ENCODE measurements at places on chromosomes 11 and 22.

GRCh38 chr11:96704847-96705246 lies 315.0 kb downstream of the JRKL start:
- H3K36me3 ChIP-seq: no peaks in the 10 kb centered on the region
- no peak overlapping the region for H3K27ac ChIP-seq
- no peaks in the 10 kb centered on the region for H3K4me1 ChIP-seq
- H3K4me3 ChIP-seq: no peak overlapping the region
- no peak for DNase-seq

DNA sequence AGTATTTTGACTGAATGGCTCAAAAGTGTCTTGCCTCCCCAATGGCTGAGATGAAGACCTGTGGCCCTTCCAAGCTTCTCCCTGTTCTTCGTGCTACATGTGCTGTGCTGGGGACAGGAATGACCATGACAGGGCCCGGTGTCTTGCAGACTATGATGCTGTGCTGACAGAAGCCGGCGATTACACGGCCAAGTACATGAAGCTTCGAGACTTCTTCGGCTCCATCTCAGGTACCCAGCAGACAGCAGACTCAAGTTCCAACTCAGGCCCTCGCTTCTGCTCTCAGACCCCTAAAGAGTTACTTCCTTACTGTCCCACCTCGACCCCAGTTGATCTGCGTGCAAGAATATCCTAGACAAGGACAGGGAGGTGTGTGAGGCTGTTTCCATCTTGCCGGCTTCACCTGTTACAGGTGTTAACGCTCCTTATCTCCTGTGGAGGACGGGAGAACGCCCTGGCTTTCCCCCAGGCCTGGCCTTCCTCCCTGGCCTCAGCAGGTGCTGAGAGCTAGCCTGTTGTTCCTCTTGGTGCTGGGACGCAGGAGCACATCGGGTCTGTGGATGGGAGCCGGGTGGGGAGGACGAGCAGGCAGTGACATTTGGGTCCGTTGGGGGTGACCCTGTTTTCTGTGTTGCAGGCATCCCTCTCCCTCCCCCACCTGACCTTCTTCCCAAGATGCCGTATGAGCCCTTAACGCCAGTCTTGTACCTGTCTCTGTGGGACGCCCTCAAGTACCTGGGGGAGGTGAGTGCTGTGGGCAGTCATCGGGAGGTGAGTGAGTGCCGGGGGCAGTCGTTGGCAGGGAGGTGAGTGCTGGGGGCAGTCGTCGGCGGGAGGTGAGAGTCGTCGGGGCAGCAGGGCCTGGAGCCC lies 38.1 kb downstream of the GLB1L2 start:
- DNase-seq: no peak
- no peak overlapping the region for H3K27ac ChIP-seq
- no peaks in the 10 kb centered on the region for H3K4me1 ChIP-seq
- H3K27me3 ChIP-seq: no peaks in the 10 kb centered on the region
- no peak overlapping the region for H3K4me3 ChIP-seq
- H3K36me3 ChIP-seq: no peaks in the 10 kb centered on the region

- peak overlapping the region; percentile 54 for H3K4me3 ChIP-seq
- DNase-seq: peak; percentile 45
- H3K27ac ChIP-seq: no peak overlapping the region
Observed at GRCh38 chr22:49815641-49816091, 12.0 kb downstream of the BRD1 start.

- peak overlapping the region; percentile 20 for H3K4me3 ChIP-seq
- H3K27ac ChIP-seq: peak overlapping the region; percentile 66
- peaks cover 39% of the 10 kb centered on the region for H3K4me1 ChIP-seq
Observed at GRCh38 chr11:20158597-20159257, 1.5 kb downstream of the DBX1 start.

DNA sequence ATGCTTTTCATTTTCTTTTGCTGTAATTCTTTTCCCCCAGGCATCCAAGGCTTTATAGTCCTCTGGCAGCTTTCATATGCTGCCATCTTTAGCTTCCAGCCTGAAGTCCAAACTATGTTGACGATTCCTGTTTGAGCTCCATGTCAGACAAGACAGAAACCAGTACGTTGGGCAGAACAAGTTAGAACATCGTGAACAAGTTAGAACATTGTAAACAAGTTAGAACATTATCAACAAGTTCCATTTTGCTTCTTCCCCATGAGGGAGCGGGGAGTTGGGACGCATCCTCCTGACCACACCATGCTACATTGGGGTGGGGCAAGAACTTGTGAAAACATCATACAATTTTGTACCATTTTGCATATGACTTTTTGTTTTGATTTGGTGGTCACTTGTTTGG lies 23.9 kb downstream of the GLB1L2 start:
- DNase-seq: no peak
- peaks cover 5% of the 10 kb centered on the region for H3K4me1 ChIP-seq
- no peak overlapping the region for H3K27ac ChIP-seq
- H3K27me3 ChIP-seq: no peaks in the 10 kb centered on the region

- H3K27me3 ChIP-seq: peaks cover 5% of the 10 kb centered on the region
- H3K4me3 ChIP-seq: no peak overlapping the region
Observed at GRCh38 chr11:130458410-130458729, 9.9 kb downstream of the ADAMTS15 start.

GRCh38 chr22:19766511-19767426 lies 6.2 kb downstream of the TBX1 start:
- DNase-seq: peak; percentile 74
- peaks cover 58% of the 10 kb centered on the region for H3K27me3 ChIP-seq
- H3K4me3 ChIP-seq: peak overlapping the region; percentile 84
- H3K4me1 ChIP-seq: peaks cover 11% of the 10 kb centered on the region

DNA sequence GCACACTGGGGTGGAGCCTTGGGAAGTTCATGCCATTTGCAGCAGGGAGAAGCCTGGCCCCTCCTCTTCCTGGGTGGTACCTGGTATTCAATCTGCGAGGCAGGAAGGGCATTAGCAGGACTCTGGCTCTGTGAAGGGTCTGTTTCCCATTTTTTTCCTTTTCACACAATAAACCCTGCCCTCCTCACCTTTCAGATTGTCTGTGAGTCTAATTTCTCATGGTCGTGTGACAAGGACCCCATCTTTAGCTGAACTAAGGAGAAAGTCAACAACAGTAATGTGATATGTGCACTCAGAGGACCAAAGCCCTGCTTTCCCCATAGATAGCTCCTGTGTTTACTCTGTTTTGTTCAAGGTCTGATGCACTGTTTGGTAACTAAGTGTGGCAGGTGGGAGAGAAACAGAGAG lies 26.6 kb upstream of the CASP4 start:
- no peaks in the 10 kb centered on the region for H3K4me1 ChIP-seq
- DNase-seq: no peak
- no peak overlapping the region for H3K4me3 ChIP-seq
- H3K36me3 ChIP-seq: peaks cover 2% of the 10 kb centered on the region
- no peaks in the 10 kb centered on the region for H3K27me3 ChIP-seq

DNA sequence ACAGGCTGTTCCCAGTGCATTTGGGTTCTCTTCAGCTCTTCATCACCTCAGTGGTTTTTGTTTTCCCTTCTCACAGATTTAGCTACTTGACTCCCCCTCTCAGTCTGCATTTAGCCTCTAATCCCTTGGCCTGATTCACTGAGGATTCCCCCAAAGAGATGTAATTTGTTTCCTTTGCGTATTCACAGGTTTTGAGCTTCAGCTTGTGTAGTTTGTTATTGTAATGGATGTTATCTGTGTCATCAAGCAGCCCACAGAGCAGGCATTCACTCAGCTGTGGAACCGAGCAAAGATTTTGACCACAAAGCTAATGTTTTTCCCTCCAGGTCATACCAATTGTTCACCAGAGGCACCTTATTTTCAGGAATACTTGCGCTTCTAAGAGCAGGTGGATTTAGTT lies 6.4 kb upstream of the ME3 start:
- no peak for DNase-seq
- no peak overlapping the region for H3K27ac ChIP-seq
- H3K4me3 ChIP-seq: no peak overlapping the region
- no peaks in the 10 kb centered on the region for H3K4me1 ChIP-seq

- H3K4me1 ChIP-seq: no peaks in the 10 kb centered on the region
- no peak overlapping the region for H3K27ac ChIP-seq
- DNase-seq: no peak
- no peak overlapping the region for H3K4me3 ChIP-seq
Observed at GRCh38 chr11:115051938-115052590, 373.7 kb downstream of the NXPE2 start.

DNA sequence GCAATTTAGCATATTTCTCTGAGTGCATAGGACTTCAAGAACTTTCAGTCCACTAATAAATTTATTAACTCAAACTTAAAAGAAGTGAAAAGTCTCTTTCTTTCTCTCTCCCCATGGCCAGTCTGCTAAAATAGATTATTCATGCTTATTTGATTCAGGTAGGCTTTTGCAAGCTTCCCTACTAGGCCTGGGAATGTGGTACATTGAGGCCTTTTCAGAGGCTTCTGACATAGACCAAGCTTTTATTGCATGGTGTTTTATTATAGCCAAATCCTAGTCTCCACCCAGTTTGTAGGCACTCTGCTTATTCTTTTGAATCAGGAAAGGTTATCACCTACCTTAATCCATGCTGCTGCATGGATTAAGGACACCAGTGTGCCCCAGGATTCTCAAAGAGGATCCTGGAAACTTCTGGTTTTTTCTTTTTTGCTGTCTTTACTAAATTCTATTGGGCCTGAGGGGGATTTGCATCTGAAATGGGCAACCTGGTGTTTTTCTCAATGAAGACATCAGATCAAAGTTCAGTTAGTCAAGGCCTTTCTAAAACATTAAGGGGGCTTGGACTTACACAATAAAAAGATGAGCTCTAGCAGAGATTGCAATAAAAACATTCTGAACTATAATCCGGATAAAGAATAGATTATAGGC lies 92.2 kb downstream of the ELP4 start:
- H3K36me3 ChIP-seq: no peaks in the 10 kb centered on the region
- no peaks in the 10 kb centered on the region for H3K4me1 ChIP-seq
- no peaks in the 10 kb centered on the region for H3K27me3 ChIP-seq
- H3K4me3 ChIP-seq: no peak overlapping the region
- no peak for DNase-seq
- H3K27ac ChIP-seq: no peak overlapping the region

DNA sequence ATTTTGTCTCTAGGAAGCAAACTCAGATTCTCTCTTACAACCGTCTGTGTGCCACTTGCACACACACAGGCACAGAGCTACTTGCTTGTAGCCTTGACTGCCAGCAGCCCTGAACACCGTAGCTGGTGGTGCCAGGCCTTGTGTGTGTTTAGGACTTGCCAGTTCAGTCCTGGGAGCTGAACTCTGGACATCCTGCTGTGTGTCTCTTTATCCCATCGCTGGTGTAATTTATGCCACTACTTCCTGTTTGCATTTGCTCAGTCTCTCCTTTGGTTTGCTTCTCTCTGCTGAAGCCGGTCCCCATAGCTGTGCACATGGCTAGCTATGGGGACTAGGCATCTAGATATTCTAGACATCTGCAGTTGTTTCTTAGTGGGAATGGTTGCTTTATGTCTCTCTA lies 24.0 kb downstream of the MARK2 start:
- no peak overlapping the region for H3K4me3 ChIP-seq
- H3K27ac ChIP-seq: peak overlapping the region; percentile 45
- no peak for DNase-seq
- H3K36me3 ChIP-seq: peaks cover 1% of the 10 kb centered on the region
- H3K27me3 ChIP-seq: no peaks in the 10 kb centered on the region
